Hindlimb muscle (tissue), 1 donor: ENCODE measurements at places on chromosomes 4 and X. TPM values are rescaled to one million over a fixed set of nuclear protein-coding genes. Genes with fewer than 3 reads are reported as not detected.

DNA sequence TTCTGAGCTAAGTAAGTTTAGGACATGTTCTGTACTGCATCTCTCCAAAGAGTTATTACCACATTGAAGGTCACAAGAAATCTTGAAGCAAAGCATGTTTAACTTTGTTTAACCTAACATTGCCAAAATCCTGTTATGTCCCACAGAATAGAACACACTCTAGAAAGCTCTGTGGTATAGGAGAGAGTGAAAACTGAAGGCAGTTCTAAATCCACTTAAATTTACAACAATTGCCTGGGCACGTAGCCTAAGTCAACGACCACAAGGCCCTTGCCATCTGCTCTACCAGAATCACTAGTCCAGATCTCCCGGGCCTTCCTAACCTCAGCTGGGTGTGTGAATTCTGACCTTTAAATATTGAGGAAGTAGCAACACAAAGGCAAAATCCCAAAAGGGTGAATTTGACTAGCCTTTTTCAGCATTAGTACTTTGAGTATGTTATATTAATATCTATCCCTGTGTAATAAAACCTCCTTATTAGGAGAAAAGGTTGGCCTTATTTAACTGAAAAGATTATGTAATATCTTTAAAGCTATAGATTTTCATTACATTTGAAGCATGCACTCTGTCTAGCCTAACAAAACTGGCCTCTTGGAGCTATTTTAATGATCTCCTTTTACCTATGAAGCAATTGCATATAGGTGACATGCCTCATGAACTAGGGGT is 4.5 kb upstream of the MAML3 start:
- no peak for DNase-seq

Gene TMEM154
- polyA plus RNA-seq, result 0.83 TPM

Gene ADH4
- polyA plus RNA-seq, result not detected

DNA sequence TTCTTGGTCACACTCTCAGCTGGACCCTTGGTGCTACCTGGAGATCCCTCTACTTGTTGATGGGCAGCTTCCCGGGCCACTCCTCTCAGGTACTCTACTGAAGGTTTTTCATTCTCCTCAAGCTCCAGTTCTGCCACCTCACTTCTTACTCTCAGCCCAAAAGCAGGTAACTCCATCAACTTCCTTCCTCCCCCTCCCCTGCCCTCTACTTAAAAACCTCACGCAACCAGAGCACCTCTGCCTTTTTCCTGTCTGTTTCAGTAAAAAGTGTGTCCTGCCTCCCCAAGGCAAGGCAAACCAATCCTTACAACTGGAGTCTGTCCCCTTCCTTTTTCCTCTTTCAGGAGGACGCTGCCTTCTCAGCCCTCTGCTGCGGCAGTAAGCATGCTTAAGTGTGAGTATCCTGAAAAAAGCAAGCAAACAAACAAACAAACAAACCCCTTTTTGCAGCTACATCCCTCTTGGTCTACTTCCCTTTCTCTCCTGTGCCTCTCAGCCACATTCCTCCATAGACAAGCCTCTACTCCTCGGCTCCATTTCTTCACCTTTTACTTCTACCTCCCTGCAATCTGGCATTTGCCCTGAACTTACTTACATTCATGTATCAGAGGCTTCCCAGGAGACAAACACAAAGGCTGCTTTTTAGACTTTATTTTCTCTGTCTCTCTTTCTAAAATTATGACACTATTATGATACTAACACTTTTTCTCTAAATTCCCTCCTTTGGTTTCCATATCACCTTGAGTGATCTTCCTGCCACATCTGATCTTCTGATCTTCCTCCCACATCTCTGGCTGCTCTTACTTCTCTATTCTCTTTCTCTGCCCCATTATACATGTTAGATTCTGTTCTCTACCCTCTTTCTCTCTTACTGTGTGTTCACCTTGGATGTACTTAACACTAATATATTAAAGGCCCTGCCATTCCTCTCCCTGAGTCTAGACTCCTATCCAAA is 5.4 kb downstream of the ALPK1 start:
- no peak for DNase-seq

GRCh38 chr4:56540826-56541225 is 35.2 kb downstream of the ARL9 start:
- DNase-seq, result no peak

GRCh38 chr4:16893141-16893651 is 5.2 kb downstream of the LDB2 start:
- no peak for DNase-seq

DNA sequence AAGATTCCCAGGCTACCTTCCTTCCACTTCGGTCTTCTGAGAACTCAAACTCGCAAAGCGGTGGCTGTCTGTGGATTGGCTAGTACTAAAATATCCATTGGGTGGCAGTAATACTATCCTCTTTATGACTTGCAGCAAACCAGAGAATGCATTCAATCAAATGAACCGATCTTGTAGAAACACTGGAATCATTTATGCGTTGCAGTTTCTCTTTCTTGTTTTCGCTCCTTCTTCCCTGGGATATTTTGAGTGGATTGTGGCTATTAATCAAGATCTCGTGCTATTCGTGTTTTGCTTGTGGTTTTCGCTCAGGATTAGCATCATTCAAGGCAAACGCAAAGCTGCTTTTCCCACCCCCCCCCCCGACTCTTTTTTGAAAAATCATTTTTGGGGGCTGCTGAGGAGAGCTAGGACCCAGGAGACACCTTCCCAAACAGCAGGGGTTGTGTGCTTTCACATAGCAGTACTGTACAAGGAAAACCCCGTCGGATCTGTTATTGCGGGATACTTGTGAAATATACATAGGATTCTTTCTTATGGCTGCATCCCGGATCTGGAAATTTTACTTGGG is at the start of gene IL1RAPL1:
TSS of gene IL1RAPL1 (plus strand) at position 466 of the 571 bp plus-strand sequence.
- DNase-seq, result peak; percentile 67

Gene TCP11X2
- not detected for polyA plus RNA-seq

DNA sequence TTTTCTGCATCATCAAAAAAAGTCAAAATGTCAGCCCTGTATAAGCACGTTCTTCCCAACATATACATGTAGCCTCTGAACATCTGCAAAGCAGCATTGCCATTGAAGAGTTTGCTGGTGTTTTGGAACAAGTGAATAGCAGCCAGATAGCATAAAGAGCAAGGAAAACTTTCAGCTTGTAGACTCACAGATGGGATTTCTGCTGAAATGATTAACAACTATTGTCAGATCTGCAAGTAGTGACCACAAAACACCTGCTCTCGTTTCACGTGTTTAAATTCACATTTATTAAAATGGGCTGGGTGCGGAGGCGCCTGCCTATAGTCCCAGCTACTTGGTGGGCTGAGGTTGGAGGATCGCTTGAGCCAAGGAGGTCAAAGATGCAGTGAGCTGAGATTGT is 123.7 kb downstream of the SPRY1 start:
- peak; percentile 80 for DNase-seq

Gene UGT2B28
- not detected for polyA plus RNA-seq

DNA sequence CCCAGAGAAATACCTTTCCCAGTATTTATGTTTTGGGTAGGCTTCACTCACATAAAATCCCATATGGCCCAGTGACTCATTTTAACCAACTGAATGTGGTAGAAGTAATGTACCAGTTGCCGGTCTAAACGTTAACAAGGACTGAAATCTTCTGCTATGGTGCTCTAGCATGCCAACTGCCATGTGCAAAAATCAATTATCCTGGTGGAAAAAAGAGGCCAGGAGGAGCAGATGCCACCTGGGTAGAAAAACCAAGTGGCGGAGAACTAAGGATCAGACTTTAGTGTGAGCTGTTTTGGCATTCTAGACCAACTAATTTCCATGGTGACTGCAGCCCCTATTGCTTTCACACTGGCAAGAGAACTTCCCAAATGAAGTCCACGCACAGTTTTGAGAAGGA is 1660.7 kb upstream of the ADGRL3 start:
- DNase-seq, result no peak

Gene UGT8
- 0.28 TPM for polyA plus RNA-seq

DNA sequence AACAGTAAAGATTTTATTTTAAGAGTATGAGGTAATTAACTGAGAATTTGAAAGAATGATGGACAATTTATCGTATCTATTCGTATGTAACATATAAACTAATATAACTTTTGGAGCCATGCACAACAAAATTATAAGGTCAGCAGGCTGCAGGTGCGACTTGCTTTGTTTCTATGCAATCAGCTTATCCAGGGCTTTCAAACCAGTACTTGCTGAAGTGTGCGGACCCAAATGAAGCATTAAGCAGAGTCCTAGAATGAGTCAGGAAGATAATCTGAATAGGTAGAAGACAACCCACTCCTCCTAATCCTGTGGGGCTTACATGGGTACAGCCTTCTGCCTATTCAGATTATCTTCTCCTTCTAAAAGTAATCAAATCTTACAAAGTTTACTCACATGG is 2.1 kb downstream of the NSD2 start:
- no peak for DNase-seq

DNA sequence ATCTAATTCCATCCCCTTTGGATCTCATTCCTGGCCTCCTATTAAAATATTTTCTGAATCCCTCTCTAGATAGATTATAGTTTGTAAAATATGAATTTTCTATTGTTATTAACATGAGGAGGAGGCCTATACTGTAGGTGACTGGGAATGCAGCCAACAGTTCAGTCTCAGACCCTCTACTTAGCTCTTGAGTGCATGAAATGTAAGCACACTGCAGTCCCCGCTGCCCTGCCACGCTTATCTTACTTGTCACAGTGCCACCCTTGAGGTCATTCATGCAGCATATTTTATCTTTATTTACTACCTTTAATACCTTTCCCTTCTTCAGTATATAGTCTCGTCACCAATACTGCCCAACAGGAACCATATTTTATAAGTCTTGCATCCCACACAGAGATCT is 151.0 kb downstream of the CAMK2D start:
- DNase-seq, result no peak

Gene F9
- polyA plus RNA-seq, result not detected

DNA sequence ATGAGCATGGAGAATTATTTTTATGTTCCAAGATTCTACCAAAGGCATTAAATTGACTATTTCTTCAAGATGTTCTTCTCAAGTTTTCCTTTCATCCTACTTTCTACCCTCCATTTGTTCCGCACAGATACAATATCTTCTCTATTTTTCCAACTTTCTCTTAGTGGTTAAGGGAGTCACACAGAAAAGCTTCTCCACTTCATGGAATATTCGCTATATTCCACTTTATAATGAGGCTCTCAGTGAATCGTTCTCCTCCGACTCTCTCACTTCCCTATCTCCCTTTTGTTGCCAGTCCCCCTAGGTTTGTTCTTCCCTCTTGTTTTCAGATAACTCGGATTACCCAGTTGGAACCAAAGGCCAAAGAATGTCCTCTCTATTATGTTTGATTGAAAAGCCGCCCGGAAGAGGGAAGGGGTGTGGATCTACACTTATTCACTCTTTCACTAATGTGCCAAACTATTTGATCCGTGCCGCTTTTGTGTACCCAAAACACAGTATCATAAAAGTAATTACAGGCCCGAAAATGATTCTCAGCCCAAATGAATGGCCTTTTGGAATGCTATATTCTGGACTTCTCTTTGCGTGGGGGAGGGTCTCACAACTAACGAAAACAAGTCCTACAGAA is 1.2 kb downstream of the SH3D19 start:
- DNase-seq, result peak; percentile 13

GRCh38 chrX:152641996-152642395 is 4.3 kb downstream of the GABRQ start:
- no peak for DNase-seq

DNA sequence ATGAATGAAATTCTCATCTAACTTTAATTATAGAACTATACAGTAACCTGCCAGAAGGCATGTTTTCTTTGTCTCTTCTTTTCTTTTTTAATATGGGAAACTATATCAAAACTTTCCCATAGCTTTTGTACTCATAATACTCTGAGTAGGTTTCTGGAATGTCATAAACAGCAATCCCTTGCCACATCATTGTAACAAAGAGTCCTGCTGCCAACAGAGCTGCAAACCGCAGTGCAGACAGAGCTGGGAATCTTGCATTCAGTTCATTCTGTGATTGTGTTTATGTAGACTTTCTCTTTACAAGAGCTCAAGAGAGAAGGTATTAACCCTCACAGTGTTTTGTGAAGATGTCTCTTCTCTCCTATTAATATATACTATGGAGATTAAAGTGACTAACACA is 304.4 kb upstream of the SLIT2 start:
- DNase-seq, result peak; percentile 6
